T-cell (primary cell): ENCODE measurements at places on chromosomes 16 and 17. TPM values are rescaled to one million over a fixed set of nuclear protein-coding genes. Genes with fewer than 3 reads are reported as not detected.

DNA sequence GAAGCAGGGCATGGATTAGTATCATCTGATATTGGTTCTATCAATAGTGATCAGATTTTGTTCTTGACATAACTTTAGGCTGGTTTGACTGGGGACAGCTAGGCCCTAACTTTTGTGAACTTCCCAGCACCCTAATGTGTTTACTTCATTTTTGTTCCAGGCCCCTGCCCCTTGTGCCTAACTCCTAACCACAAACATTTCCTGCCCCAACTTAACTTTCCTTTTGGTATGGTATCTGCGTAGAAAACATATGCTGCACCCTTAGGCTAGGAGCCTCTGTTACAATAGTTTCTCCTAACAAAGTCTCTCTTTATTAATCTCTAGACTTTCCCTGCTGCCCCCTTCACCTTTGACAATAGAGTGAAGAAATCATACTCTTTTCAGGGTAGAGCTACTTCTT, 2.5 kb downstream of the ADPRM start:
- DNase-seq: peak; percentile 51

KIF19 gene
- total RNA-seq: 2.0 TPM

DNA sequence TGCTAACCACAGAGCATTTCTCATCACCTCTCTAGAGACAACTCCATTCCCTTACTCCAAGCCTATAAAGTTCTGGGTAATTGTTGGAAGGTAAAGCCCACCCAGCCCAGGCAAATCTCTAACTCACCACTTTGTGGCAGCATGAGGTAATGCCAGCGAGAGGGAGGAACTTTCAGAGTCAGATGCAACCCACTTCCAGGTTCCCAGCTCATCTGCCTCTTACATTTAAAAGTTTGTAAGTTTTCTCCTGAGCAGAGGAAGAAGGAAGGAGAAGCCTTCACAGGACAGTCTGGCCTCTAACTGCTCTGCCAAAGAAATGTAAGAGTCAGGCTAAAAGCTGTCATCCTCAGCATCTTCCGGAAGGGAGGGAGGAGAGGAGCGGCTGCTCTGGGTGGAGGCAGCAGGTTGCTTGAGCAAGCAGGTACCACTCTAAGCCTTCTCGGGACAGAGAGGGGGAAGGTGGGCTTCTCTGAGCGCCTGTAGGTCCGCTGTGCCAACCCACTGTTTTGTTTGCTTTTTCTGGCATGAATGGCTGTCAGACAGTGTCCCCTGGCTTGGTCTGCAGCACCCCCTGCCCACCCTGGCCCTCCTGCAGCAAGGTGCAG, 1.0 kb downstream of the ZNF319 start:
- peak; percentile 18 for DNase-seq

DNA sequence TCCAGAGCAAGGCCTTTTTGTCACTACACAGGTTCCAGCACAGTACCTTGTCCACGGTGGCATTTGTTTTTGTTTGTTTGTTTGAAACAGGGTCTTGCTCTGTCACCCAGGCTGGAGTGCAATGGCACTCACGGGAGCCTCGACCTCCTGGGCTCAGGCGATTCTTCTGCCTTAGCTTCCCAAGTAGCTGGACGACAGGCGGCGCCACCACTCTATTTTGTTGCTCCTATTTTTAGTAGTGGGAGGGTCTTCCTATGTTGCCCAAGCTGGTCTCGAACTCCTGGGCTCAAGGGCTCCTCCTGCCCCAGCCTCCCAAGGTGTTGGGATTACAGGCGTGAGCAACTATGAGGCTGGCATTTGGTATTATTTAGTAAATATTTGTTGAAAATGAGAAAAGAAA, 10.3 kb downstream of the MRC2 start:
- DNase-seq: no peak

ATP2A1 gene
- total RNA-seq: 1.0 TPM

- DNase-seq: no peak
Measured at GRCh38 chr17:71313866-71314265, 807.0 kb upstream of the SOX9 start.

STUB1 gene
- 119 TPM for total RNA-seq

GRCh38 chr16:79792076-79792475, 191.5 kb upstream of the MAF start:
- DNase-seq: no peak

GAS7 gene
- 10.5 TPM for total RNA-seq

GRCh38 chr16:1565083-1565805, 31.8 kb downstream of the TMEM204 start:
- DNase-seq: no peak
